ENCODE measurements at places on chromosomes 16 and 17. TPM values are rescaled to one million over a fixed set of nuclear protein-coding genes. Genes with fewer than 3 reads are reported as not detected.

DNA sequence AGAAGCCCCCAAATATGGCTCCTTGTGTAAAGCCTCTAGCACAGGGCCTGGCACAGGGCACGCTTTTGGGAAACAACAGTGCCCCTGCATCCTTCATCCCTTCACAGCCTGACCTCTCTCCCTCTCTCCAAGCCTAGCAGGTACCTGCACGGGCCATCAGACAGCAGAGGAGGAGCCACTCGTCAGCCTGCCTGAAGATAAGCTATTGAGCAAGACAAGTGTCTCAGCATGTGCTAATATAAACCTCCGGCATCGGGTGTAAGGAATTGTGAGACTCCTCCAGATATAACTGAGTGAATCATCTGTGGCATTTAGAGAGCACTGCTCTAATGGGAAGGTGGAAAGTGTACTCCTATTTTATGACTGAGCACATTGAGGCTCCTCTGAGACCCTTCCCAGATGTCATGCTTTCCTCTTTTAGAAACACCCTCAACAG lies 38.3 kb downstream of the TBX4 start:
- DNase-seq, result peak; percentile 90

DNA sequence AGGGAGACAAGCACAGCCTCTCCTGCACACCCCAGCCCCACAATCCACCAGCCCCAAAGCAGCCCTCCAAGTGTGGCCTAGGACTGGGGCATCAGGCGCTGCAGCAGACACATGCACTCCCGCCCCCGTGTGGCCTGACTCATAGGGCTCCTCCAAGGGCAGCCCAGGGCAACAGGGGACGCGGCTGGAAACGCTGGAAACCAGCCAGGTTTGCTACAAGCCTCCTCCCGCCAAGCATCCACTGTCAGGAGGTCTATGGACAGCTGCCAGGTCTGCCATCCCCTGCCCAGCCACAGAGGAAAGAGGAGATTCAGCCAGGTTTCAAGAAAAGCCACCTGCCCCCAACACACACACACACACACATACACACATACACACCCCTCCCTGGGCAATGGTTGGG lies 25.8 kb downstream of the SRCIN1 start:
- DNase-seq, result peak; percentile 13

DNA sequence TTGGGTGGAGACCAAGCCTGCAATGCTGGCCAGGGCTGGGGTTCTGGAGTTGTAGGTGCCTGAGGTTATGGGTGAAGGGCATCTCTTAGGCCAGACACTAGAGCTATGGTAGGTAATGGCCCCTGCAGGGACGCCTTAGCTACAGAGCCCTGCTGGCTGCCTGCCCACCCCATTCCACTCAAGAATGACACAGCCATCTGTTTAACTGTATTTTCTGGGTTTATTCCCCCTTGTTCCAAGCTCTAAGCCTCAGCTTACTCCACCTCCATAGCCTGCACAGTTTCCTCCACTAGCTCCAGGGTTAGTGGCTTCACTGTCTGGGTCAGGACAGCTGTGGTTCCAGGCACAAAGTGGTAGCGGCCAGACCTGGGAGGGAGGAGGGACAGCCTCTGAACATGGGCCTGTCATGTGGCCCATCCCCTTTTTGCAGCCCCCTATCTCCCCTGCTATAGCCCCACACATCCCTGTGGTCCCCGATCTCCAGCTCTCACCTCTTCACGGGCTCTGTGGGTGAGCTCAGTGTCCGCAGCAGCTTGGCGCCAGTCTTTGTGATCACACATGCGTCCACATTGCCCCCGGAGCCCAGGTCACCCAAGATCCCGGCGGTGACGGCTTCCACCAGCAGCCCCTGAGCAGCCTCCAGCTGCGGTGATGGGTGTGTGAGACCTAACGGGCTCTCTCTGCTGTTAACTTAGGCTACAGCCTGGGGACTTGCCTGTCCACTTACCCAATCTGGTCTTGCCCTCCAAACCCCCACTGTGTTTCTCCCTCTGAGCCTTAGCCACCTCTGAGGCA lies 2.1 kb downstream of the PSMB10 start:
- DNase-seq, result no peak

- no peak for DNase-seq
These were observed 37.9 kb downstream of the IRF8 start for GRCh38 chr16:85936816-85937215.

DNA sequence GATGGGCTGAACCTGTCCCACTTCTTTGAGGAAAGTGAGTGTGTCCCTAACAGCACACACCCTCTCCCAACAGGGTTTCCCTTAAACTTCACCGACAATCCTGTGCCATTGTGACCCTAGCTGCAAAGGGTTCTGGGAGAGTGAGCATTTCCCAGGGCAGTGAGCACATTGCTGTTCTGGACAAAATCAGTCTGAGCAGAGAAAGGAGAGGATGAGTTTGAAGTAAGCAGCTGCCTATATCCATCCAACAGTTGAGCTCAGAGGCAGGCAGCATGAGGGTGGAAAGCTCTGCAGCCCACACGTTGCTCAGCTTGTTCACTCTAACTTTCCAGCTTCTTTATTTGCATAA lies 296.5 kb upstream of the MAF start:
- no peak for DNase-seq

GRCh38 chr17:82370471-82371332 lies 863 bp upstream of the UTS2R start:
- DNase-seq, result no peak

DNA sequence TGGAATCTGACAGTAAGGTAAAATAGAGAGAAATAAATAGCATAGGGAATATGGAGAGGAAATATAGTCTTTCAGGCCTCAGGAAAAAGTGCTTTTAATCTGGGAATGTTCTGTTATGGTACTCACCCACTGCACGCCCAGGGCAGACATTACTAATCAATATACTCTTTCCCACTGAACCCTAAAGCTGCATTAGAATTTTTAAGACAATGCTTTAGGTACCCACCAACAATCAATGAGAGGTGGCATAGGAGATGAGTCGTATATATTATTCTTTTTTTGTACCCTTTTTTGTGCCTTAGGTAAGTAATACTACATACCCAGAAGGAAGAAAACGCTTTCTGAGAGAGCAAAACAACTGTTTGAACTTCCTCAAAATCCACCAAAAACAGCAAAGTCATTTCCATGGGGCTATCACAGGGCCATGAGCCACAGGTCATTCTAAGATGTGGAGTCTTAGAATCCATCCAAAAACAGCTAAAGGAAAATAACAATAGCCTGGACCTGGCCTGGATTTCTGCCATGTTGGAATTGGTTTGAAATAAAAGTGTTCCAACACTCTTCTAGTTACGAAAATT lies 542.1 kb downstream of the XYLT1 start:
- no peak for DNase-seq

DNA sequence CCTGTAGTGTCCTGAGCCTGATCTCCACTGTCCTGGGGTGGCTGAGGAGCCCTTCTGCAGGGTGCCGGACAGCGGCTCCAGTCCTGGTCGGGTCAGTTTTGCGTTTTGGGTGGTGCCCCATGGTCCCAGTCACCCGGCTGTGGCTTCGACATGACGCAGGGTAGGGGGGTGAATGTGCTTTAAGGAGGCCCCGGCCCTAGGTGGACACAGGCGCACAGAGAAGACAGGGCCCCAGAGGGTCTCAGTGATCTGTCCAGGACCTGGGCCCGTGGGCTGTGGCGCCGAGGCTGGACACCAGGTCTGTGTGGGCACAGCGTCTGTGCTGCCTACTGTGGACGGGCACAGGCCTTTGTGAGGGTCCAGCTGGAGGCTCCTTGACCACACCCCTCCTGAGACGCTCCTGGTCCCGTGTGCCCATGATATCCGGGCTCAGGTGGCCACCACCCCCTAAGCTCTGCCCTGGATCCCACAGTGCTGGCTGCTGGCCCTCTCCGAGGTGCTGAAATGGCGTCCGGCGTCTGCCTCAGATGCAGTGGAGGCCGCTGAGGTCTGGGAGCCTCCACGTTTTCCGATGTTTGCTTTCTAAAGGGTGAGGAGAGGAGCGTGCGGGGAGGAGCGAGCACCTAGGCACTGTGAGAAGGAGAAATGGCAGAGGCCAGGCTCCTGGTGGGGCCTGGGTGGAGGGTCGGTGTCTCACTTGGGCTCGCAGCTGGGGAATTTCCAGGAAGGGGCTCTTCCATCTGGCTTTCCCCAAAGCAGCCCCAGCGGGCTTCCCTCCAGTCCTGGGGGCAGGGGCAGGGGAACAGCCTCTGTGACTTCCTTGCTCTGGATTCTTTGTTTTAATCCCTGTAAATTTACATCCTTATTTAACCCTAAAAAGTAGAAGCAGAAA lies 56.1 kb upstream of the ACSF3 start:
- peak; percentile 20 for DNase-seq

DNA sequence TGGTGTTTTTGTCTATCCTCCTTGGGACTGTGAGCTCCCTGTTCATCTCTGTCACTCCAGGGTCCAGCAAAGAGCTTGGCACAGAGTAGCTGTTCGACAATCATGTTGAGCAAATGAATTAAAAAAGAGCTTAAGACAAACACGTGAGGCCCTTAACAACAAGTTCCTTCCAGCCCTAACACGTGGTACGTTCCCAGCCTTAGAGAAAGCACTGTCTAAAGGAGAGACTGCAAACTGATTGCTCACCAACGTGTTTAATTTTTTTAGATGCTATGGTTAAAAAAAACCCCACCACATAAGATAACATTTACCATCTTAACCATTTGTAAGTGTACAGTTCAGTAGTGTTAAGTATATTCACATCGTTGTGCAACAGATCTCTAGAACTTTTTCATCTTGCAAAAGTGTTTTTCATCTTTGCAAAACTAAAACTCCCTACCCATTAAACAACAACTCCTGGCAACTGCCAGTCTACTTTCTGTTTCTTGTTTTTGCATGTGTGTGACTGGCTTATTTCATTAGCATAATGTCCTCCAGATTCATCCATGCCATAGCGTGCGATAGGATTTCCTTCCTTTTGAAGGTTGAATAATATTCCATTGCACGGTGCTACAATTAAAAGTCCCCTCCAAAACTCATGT lies 28.2 kb downstream of the LAT start:
- DNase-seq, result peak; percentile 4

DNA sequence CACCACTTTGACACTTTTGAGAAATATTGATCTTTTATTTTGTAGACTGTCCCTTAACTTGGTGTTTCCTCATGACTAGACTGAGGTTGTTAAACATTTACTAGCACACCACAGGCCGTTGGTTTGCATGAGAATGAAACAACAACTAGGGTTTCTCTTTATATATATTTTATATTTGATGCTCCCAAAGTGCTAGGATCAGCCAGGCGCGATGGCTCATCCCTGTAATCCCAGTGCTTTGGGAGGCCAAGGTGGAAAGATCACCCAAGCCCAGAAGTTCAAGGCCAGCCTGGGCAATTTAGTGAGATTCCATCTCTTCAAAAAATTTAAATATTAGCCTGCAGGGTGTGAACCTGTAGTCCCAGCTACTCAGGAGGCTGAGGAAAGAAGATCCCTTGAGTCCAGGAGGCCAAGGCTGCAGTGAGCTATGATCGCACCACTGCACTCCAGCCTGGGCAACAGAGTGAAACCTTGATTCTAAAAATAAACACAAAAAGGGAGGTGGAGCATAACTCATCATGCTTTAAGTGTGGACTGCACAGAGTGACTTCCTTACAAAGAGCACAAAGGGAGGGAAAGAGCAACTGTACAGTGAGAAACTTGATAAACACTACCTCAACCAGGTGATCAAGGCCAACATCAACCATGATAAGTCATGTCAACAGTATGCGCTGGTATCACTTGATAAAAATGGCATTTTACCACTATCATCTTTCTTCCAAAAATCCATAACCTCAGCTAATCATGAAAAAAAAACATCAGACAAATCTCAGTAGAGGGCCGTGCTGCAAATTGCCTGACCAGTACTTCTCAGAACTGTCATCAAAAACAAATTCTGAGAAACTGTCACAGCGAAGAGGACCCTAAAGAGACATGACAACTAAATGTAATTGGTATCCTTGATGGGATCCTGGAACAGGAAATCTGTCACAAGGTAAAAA lies 72.8 kb upstream of the ATF7IP2 start:
- DNase-seq, result no peak

GRCh38 chr16:77652399-77652798 lies 69.9 kb upstream of the NUDT7 start:
- DNase-seq, result no peak

- DNase-seq, result no peak
These were observed 8.0 kb upstream of the GINS2 start for GRCh38 chr16:85696781-85697180.

- DNase-seq, result no peak
These were observed 142.6 kb upstream of the CPHXL start for GRCh38 chr16:75868636-75869632.

GRCh38 chr16:72240466-72240865 lies 68.5 kb upstream of the PMFBP1 start:
- no peak for DNase-seq

DNA sequence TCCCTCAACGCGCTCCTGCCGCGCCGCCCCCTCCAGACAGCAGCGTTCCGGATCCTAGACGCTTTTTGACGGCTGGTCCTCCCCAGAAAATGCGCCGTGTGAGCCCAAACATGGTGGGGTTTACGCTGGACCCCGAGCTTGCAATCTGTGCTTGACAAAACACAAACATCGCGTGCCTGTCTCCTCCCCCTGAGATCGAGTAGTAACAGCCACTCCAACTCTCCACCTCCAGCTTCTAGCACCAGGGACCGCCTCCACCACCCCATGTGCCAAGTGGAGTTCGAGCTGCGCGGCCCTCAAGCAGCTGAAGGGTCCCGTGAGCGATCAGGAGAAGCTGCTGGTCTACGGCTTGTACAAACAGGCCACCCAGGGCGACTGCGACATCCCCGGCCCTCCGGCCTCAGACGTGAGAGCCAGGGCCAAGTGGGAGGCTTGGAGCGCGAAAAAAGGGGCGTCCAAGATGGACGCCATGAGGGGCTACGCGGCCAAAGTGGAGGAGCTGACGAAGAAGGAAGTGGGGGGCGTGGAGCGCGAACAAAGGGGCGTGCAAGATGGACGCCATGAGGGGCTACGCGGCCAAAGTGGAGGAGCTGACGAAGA lies 656 bp upstream of the GEMIN4 start:
- peak; percentile 49 for DNase-seq

- DNase-seq, result no peak
These were observed 6.8 kb downstream of the DNASE1L2 start for GRCh38 chr16:2243031-2243528.

GRCh38 chr16:87303431-87303930 lies 13.7 kb downstream of the C16orf95 start:
- peak; percentile 18 for DNase-seq

GRCh38 chr17:72422505-72423285 lies 301.9 kb downstream of the SOX9 start:
- peak; percentile 92 for DNase-seq

GRCh38 chr17:77441130-77441920 lies 300.6 kb downstream of the SEC14L1 start:
- DNase-seq, result no peak

GRCh38 chr16:15593235-15593634 lies 49.7 kb downstream of the MARF1 start:
- DNase-seq, result no peak

AOC2 gene
- total RNA-seq, result 0.36 TPM

LRRC46 gene
- total RNA-seq, result not detected

C16orf92 gene
- not detected for total RNA-seq

HID1 gene
- total RNA-seq, result 0.18 TPM

FOXJ1 gene
- not detected for total RNA-seq

PHOSPHO1 gene
- under 0.01 TPM for total RNA-seq

LRRC37A gene
- total RNA-seq, result 0.56 TPM

SLC12A3 gene
- total RNA-seq, result not detected

MYH1 gene
- total RNA-seq, result not detected

SCN4A gene
- not detected for total RNA-seq

All from IMR-90 (cell line).